Fibroblast of lung (primary cell): ENCODE measurements at places on chromosomes 16 and 17. TPM values are rescaled to one million over a fixed set of nuclear protein-coding genes. Genes with fewer than 3 reads are reported as not detected.
A peak's percentile ranks its signal among the peaks of the same experiment; 100 is the strongest.

DNA sequence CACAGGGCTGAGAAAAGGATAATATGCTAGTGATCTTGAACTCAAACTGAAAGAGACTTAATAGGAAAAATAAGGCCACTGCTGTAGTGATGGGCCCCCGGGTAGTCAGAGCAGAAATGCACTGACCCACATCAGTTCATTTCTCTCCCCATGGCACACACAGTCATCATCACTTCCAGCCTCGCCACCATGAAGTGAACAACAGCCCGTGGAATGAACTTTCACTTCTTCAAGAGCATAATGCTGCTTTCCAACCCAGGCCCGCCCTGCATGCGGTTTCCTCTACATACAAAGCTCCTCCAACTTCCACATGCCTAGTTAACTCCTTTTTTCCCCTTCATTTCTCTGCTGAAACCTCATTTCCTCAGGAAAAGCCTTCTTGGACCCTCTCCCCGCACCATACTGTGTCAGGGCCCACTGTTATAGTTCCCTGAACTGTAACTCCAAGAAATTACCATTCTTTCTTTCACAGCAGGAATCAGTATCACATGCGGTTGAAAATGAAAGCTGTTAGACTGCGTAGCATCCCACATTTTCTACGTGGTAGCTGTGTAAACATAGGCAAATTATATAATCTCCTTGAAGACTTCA is 65.8 kb upstream of the SMIM36 start:
- peak; percentile 84 for DNase-seq

- no peak for DNase-seq
These were observed 51.5 kb downstream of the CPPED1 start for GRCh38 chr16:12752159-12752558.

DNA sequence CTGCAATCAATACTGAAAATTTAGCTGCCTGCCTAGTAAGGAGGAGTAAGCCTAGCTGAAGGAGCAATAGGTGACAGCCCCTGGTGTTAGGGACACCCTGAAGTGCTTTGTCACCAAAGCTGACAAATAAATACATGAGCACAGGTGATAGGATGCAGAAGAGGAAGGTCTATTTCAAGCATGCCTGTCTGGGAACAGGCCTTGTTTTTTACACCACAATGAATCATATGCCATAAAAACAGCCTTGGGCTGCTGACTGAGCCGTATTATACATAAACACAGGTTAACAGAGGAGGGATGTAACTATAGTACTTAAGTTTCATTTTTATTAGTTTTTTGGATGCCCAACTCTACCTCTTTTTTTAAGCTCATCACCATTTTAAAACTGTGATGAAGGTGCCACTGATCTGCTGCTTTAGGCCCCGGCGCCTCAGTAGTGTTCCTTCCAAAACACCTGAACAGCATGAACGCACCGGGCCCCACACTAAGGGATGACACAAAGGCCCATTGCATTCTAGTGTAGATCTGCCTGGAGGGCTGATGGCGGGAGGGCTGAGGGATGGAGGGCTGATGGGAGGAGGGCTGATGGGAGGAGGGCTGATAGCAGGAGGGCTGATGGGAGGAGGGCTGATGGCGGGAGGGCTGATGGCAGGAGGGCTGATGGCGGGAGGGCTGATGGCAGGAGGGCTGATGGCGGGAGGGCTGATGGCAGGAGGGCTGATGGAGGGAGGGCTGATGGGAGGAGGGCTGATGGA is 150.3 kb downstream of the AATF start:
- DNase-seq = no peak

RBFOX1 gene
- total RNA-seq = not detected in 2 replicates

TAX1BP3 gene
- total RNA-seq = 105 and 141 TPM in 2 replicates

ASPHD1 gene
- 5.4 and 5.9 TPM in 2 replicates for total RNA-seq
